ENCODE measurements at places on chromosomes 7 and 10.

GRCh38 chr7:125326666-125327255 is 397.1 kb upstream of the POT1 start:
- no peak for DNase-seq

DNA sequence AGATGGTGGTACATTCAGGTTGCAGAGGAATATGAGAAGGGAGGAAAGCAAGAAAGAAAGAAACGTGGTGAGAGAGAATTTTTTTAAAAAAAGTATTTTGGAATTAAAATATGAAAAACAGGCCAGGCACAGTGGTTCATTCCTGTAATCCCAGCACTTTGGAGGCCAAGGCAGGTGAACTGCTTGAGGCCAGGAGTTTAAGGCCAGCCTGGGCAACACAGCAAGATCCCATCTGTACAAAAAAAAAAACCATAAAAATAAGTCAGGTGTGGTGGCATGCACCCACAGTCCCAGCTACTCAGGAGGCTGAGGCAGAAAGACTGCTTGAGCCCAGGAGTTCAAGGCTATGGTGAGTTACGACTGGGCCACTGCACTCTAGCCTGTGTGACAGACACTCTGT is 112.1 kb downstream of the PARD3 start:
- DNase-seq = no peak

GRCh38 chr7:151168003-151168786 is 701 bp upstream of the GBX1 start:
- DNase-seq = peak; percentile 15

- DNase-seq = no peak
Measured at GRCh38 chr10:93412801-93413200, 69.3 kb downstream of the MYOF start.

- DNase-seq = peak; percentile 78
Measured at GRCh38 chr7:47254081-47254977, 327.6 kb downstream of the TNS3 start.

DNA sequence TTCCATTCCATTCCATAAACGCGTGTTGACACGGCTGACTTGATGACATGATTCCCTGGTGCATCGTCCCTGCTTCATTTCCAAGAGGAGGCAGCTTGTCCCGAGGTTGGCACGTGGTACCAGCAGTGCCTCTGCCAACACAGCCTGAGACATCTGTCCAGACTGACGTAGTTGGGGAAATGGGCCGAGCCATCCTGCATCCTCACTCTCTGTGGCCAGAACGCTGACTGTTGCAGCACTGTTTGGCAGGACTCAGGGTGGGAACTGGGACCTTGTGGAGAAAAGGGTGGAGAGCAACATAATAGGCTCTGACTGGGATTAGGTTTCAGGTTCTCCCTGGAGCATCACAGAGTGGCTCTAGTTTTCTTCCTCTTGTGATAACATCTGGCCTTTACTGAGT is 118.6 kb upstream of the BTBD16 start:
- DNase-seq = no peak

- DNase-seq = no peak
Measured at GRCh38 chr7:361680-362401, 71.9 kb downstream of the FOXL3 start.

DNA sequence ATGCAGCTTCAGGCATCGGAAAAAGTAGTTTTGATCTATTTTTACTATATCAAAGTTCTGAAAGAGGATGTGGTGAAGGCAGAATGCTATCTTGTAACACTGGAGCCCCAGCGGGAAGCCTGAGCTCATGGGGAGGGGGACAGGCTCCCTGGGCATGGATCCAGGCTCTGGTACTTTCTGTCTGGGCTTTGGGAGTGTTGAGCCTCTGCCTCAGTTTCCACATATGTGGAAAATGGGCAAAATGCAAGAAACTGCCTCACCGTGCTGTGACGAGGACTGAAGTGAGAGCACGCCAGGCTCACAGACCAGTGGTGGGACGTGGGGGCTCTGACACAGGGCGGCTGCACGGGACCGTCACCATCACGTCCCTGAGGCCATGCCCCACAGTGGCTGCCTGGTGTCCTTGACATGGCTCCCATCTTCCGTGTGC is 182.9 kb upstream of the SHH start:
- no peak for DNase-seq

Measured in SJSA1 (cell line).